ENCODE measurements at places on chromosomes 2 and 18.

DNA sequence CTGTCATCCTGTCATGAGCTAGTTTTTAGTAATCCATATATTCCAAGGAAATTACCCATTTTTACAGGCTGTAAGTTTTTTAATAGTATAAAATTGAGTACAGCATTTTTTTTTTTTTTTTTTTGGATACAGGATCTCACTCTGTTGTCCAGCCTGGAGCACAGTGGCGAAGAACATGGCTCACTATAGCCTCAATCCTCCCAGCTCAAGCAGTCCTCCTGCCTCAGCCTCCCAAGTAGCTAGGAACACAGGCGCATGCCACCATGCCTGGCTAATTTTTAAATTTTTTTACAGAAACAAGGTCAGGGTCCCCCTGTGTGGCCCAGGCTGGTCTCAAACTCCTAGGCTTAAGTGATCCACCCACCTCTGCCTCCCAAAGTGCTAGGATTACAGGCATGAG is 56.5 kb downstream of the ANKRD12 start:
- DNase-seq, result no peak

DNA sequence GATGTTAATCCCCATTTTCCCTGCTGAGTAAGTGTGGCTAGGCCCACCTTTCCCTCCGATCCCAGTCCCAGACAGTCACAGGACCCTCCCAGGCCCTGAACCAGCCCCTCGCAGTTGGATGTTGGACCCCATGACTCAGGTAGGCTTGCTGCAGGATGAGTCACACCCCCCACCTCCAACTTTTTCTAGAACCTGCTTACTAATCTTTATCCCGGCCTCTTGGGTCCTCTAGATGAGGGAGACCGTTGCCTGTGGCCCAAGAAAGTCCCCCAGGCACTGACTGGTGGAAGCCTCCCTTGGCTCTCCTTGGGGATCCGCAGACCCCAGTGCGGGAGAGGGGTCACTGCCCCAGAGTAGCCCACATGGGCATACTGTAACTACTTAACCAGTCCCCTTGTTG is 98.5 kb downstream of the SMAD7 start:
- DNase-seq, result no peak

DNA sequence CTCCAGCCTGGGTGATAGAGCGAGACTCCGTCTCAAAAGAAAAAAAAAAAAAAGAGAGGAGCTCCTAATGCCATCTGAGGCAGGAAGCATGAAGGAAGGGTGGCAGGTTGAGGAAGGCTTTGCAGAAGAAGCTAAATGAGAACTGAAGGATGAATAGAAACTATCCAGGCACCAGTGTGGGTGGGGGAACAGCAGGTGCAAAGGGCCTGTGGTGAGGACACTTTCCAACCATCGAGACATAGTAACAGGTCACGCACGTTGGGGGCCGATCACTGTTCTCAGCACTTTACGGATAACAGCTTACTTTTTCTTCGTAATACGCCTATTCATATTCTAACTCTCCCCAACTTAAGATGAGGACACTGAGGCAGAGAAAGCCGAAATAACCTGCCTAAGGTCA is 58.4 kb downstream of the NGEF start:
- no peak for DNase-seq

GRCh38 chr2:152200565-152201465 is 25.3 kb upstream of the STAM2 start:
- DNase-seq, result no peak

DNA sequence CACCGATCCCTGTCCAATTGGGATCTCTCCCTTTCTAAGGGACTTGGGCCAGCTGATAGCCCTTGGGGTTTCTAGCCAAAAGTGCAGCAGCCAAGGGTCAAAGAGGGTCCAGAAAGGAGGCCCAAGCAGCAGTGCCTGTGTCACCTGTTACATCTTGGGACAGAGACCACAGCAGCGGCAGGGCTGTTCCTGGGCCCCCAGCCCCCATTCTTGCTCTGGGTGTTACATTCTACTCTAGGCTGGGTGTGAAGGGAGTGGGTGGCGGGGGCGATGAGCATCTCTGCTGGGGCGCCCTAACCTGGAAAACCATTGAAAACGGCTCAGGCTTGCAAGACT is 1.2 kb downstream of the PAX3 start:
- no peak for DNase-seq

DNA sequence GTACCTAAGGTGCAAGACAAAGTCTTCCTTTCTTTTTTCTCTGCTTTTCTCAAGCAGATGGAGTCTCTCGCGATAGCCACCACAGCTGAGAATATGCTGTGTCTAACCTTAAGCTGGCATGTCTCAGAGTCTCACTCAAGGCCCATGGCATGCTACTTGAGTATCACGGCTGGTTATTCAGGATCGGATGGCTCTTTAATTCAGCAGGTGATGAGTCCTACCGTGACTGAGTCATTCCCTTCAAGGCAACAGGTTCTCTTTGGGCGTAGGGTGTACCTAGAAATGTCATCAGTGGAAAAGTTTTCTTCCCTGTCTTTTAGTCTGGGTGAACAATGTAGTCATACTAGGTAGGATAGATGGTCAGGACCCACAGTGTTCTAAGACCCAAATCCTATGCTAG is 136.2 kb downstream of the DIS3L2 start:
- DNase-seq, result no peak

DNA sequence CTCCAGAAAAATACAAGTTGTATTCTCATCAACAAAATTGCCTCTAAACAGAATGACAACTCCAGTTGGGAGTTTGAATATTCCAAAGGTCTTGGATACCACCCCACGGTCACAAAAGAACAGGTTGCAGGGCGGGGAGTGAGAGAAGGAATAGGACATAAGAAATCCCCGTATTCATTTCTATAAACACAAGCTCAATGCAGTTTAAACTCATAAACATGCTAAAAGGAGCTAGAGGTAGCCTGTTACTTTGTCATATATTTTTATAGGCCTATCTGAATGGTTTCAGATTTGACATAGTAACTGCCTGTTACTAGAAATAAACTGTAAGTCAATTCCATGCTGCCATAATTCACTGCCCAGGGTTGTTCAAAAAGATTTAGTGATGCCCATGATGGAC is 567.5 kb downstream of the BCL11A start:
- no peak for DNase-seq

- no peak for DNase-seq
Measured at GRCh38 chr2:39664232-39664887, 1.4 kb upstream of the TMEM178A start.

All from LNCaP clone FGC (cell line).